Skin of body (tissue), 3 donors: ENCODE measurements at places on chromosomes 6 and 20. TPM values are rescaled to one million over a fixed set of nuclear protein-coding genes. Genes with fewer than 3 reads are reported as not detected.
A peak's percentile ranks its signal among the peaks of the same experiment; 100 is the strongest.

Gene DBNDD2
- 10.3 TPM for total RNA-seq

DNA sequence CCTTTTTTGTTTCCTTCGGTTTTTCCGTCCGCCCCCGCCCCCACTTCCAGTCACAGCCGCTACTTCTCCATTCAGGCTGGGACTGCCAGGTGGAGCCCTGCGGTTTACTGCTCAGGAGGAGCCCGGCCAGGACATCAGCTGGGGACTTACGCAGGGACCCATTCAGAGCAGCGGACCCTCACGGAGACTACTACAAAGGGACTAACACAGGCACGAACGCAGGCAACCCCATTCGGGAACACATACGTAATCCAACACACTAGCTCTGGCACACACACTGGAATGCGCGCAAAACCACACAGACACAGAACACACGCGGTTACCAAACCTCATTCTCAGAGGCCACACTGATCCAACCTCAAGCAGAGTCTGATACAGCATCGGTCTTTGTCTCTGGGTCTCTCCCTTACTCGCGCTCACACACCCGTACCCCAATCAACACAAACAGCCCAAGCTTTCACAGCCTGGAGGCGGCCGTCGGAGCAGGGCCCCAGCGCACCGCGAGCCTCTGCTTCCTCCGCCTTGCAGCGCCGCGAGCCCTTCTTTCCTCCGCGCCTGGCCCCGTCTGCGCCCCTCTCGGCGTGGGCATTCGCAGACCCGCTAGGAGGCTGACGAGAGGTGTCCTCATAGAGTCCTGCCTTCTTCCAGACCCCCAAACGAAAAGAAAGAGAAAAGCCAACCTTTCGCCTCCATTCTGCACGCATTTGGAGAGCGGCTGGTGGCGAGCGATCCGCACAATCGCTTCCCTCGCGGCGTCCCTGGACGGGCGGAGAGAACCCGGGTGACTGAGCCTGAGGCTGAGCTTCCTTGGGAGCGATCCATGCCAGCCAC, 1.1 kb upstream of the SLC32A1 start:
- DNase-seq: no peak

GRCh38 chr6:5243069-5243468, 17.7 kb downstream of the LYRM4 start:
- DNase-seq: no peak

Gene PTK6
- total RNA-seq: 3.8 TPM

- DNase-seq: peak; percentile 38
These were observed 4.9 kb upstream of the BIRC7 start for GRCh38 chr20:63230800-63231268.

Gene MRAP2
- total RNA-seq: 5.6 TPM

GRCh38 chr6:138520463-138520862, 21.2 kb upstream of the NHSL1 start:
- no peak for DNase-seq
